ENCODE measurements at places on chromosomes 3 and 15.

DNA sequence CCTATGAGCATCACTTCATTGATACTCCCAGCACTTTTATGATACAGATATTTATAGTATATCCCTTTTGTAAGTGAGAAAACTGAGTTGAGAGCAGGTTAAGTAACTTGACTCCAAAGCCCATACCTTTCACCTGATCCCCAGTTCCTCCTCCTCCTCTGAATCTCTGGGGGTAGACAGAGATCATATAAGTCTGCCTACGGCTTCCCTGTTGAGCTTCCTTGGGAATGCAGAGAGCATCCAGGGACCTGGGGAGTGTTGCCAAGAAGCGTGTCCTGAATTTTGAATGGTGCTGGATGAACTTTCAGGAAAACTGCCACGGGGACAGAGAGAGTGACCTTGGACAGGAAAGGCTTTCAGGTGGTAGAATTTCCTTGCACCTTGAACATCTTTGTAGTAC lies 268.5 kb downstream of the LRTM1 start:
- DNase-seq: no peak

- DNase-seq: no peak
Observed at GRCh38 chr3:116390318-116390717, 55.0 kb downstream of the LSAMP start.

- no peak for DNase-seq
Observed at GRCh38 chr3:8147711-8148110, 353.9 kb upstream of the LMCD1 start.

- no peak for DNase-seq
Observed at GRCh38 chr15:75738014-75738646, 25.5 kb upstream of the CSPG4 start.

GRCh38 chr15:80495401-80495942 lies 91.3 kb downstream of the ARNT2 start:
- no peak for DNase-seq

DNA sequence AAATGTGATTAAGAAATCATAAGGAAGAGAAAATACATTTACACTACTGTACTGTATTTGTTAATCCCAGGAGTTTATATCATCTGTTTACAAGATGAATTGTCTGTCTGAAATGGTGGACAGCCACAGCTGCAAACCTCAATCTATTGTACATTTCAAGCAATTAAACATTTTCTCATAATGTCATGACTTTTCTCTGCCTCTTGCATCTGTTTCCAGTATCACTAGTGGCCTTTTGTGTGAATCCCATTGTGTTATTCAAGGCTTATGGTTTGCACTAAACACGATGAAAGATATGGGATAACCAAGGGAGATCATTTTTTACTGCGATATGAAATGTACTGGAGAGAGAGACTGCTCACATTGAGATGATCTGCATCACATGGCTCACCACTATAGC lies 200.2 kb upstream of the LRRN1 start:
- no peak for DNase-seq

- DNase-seq: no peak
Observed at GRCh38 chr15:83855956-83856355, 202.0 kb downstream of the ADAMTSL3 start.

DNA sequence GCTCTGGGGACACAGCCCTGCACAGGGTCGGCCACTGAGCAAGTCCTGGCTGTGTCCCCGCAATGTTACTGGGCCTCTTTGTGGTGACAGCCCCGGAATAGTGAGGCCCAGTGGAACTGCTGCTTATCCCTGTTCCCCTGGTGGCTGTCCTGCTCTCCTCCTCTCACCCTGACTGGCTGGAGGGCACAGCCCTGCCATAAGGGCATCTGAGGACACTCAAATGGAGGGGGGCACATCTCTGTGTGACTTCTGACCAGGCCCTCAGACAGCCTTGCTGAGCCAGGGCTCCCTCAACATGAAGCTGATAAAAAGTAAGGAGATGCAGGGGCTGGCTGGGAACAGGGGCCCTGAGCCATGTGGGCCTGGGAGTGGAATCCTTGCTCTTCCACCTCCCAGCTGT lies 127.4 kb upstream of the ATP2B2 start:
- DNase-seq: no peak

All from GM10248 (cell line).